NCI-H1417 treated with DMSO at 0.1 percent for 48 hours (cell line): ENCODE measurements at places on chromosomes 6 and 20.

DNA sequence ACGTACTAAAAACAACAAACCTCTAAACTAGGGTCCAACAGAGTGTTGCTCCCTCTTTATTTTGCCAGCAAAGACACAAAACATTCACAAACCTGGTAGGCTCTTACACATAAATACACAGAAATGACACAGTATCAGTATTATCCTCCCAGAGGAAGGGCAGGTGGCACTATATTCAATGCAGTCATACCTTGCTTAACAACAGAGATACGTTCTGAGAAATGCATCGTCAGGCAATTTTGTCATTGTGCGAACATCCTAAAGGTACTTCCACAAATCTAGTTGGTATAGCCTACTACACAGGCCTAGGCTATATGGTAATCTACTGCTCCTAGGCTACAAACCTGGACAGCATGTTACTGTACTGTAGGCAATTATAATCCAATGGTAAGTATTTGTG is 9.6 kb downstream of the ZBTB2 start:
- DNase-seq = no peak

DNA sequence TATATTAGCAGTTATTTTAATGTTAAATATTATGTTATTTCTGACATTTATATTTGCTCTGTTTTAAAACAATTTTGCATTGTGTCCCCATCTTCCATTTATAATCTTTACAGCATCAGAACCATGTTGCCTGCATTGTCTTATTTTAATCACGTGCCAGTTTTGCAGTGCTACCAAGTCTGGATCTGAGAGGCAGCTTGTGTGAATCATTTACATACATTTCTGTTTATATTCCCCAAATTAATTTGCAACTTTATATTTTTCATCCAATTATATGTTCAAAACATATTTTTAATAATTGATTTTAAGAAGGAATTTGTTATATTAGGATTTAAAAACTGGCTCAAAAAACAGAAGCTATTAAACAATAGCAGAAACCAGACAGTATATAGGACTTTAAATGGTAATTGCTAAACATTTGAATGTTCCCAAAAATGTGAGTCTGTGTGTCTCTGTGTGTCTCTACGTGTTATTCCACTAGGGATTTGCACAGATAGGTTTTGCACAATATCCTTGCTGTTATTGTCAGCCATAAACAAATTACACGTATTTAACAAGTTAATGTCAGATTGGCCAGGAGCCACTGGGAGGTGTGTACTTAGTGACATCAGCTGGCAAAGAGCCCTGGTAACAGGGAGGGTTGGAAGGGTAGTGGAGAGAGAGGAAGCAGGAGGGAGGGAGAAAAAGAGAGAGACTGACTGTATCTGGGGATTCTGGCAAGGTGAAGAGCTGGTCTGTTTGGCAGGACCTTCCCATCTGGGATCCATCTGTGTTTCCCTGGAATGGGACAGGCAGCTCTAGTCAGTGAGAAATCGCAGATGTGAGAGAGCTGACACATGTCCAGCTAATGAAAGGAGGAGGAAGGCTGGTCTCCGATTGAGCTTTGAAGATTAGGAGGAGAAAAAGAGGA is 72.1 kb downstream of the CBFA2T2 start:
- DNase-seq = peak; percentile 95

DNA sequence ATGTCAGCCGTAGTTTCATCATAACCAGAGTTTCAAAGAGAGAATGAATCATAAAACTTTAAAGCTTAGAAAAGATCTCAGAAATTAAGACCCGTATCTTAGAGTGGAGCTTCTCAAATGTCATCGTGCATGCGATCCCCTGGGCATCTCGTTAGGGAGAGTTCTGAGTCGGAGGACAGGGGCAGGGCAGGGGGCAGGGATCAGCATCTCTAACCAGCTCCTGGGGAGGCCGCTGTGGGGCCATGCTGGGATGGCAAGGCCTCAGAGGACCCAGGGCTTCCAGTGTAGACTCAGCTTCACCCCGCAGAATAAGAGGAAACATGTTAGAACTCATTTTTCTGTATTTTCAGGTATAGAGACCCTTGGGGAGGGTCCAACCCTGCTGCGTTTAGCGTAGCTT is 72.0 kb upstream of the AFDN start:
- DNase-seq = no peak

- no peak for DNase-seq
These were observed 20.2 kb upstream of the SLC22A7 start for GRCh38 chr6:43277643-43278523.

- no peak for DNase-seq
These were observed 2.2 kb upstream of the STXBP5 start for GRCh38 chr6:147201885-147202515.

GRCh38 chr6:97917369-97917768 is 634.4 kb upstream of the MMS22L start:
- no peak for DNase-seq

GRCh38 chr20:64111841-64112641 is 4.7 kb upstream of the NPBWR2 start:
- DNase-seq = no peak

GRCh38 chr6:135228486-135228885 is 47.4 kb downstream of the MYB start:
- DNase-seq = no peak

- DNase-seq = no peak
These were observed 182.6 kb upstream of the JAG1 start for GRCh38 chr20:10856237-10857015.

GRCh38 chr6:14616656-14617055 is 499.1 kb downstream of the CD83 start:
- no peak for DNase-seq

DNA sequence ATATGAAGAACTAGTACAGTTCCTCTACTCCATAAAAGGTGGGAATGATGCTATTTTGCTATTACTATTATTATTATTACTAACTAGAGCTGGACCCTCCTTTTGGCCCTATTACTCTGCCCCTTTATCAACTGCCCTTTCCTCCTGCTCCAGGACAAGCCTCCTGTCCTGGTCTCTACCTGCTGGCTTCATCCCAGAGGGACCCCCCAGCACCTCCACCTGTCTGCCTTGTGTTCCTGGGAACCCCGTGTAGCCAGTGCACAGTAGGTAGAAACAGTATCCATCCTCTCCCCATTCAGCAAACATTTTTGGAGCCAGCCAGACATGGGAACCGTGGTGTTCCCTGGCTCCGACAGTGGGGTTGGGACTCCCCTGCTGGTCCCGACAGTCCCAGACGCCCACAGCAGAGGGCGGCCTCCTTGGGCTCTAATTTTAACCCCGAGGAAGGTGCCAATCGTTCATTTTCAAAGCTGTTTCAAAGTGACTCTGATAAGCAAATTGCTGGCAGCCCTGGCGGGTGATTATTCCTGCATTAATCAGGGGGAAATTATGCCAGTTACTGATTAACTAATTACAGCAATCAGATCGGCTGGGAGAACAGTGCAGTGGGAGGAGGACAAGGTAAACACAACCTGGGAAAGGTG is 44.2 kb upstream of the MDGA1 start:
- DNase-seq = peak; percentile 27

DNA sequence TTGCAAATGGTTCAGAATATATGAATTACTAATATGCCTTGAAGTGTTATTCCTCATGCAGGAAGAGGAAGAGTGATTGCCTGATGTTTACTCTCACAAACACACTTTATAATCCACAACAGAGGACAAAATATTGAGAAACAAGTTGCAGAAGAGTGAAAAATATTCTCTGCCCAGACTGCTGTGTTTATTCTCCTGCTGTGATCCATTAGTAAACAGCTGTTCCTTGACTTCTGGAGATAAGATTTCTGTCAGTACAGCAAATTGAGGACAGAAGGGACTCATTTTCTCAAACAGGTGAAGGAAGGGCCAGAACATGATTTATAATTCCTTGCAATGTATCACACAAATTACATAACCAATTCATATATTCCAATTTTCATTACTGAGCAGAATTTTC is 148.0 kb downstream of the EPM2A start:
- DNase-seq = peak; percentile 6
